CD4-positive, alpha-beta T cell treated with Interleukin-6 for 4 hours (primary cell): ENCODE measurements at places on chromosomes 16 and 17.

GRCh38 chr17:9217151-9218056 is 196.1 kb downstream of the NTN1 start:
- no peak for DNase-seq

GRCh38 chr16:29126057-29126494 is 141.2 kb downstream of the LAT start:
- peak; percentile 42 for DNase-seq

- DNase-seq = no peak
Observed at GRCh38 chr17:57556320-57556719, 188.8 kb downstream of the CCDC182 start.

GRCh38 chr16:49592546-49593423 is 219.2 kb downstream of the C16orf78 start:
- peak; percentile 67 for DNase-seq

DNA sequence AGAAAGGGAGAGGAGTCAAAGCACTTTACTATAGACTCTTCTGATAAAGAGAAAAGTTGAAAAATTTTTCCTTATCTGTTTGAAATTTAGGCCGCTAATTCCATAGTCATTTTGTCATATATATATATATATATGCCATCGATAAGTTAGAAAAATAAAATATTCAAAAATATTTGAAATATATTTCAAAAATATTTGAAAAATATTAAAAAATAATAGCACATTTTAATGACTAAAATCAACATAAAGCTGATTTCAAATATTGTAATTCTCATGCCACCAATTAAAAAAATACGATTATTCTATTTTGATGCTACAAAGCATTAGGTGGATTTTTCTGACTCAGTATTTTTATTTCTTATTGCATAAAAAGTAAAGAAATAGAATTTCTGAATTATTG is 87.1 kb downstream of the KIF2B start:
- DNase-seq = no peak

DNA sequence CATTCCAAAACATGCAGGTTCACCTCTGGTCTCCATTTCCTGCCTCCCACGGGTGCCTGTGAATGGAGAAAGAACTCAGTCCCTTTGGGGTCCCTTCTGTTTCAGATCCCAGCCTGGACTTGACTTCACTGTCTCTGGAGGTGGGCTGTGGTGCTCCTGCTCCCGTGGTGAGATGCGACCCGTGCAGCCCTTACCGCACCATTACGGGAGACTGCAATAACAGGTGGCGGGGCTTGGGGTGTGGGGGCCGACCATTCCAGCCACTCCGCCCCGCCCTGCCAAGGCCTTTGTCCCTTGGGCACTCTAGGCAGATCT is 10.5 kb downstream of the LPO start:
- no peak for DNase-seq

- no peak for DNase-seq
Observed at GRCh38 chr17:17071531-17072360, 29.5 kb downstream of the MPRIP start.

GRCh38 chr17:65088621-65089360 is 32.3 kb upstream of the GNA13 start:
- DNase-seq = no peak

DNA sequence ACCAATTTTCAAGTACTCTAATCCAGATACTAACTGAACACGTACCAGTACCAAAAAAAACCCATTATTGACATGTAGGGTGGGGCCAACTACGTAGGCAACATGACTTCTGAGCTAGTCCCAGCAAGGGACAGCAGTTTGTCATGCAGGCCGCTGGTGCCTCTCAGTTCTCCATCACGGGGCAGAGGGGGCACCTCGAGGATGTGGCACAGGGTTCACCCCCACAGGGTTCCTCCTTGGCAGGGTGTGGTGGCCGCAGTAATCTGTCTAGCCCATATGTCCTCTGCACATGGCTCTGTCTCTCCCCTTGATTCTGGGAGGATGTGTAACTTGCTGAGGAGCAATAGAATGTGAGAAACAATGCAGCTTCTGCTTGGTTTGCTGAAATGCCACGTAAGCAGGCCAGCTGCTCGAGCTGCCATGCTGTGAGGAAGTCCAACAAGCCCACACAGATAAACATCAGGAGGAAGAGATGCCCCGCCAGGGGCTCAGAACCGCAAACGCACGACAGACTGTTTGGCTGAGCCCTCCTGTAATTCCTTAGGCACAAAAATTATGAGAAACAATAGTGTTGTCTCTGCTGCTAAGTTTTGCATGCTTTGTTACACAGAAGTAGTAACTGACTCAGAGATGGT is 62.4 kb downstream of the NT5M start:
- DNase-seq = no peak

GRCh38 chr16:20897253-20897897 is 2.8 kb downstream of the DCUN1D3 start:
- no peak for DNase-seq
